ENCODE measurements at places on chromosomes 2 and 18.

- DNase-seq, result no peak
Measured at GRCh38 chr2:127455566-127456493, 37.6 kb downstream of the PROC start.

- no peak for DNase-seq
Measured at GRCh38 chr2:112910219-112910618, 746 bp upstream of the IL37 start.

DNA sequence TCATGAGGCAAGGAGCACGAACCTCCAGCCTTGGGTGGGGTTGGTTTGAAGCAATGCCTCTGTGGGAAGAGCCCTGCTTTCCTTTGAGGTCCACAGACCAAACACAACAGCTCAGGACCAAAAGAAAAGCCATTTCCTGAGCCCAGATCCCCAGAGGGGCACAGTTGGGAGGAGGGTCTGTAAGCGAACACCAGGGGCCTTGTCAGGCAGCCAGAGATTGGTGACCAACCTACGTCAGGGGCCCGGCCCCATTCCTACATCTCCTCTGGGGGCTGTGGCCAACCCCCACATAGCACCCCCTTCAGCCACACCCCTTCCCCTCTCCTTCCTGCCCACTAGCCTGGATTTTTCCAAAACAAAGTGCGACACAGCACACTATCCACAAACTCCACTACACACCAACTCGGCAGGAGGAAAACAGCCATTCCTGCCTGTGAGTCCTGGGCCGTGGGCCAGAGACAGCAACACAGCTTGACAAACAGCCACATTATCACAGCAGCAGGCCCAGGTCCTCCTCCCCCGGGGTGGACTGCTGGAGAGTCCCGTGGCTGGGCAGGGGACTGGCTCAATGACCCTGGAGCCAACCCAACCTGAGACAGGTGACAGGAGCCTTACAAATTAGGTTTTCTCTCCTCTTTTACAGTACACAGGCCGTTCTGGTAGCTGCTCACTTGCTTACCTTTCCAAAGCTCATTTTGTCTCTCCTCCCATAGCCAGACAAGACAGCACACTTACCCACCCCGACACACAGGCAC, 98.8 kb downstream of the TNS1 start:
- no peak for DNase-seq

DNA sequence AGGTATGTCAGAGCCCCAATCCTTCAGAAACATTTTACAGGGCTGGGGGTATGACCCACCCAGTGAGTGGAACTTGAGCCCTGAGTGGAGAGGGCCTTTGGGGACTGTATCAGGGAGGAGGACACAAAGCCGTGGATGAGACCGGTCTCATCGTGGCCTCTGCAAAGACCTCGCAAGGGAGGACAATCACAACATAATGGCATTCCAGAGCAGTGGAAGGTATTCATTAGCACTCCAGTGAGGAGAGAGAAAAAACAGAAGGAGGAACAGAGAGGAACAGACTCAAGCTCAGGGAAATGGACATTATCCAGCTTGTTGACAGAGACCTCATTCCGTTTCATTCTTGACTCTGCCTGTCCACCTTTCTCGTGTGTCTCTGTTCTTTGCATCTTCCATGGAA, 38.8 kb upstream of the CTAGE1 start:
- DNase-seq, result no peak

Data from 8988T (cell line).